ENCODE measurements at places on chromosomes 5 and 9.

DNA sequence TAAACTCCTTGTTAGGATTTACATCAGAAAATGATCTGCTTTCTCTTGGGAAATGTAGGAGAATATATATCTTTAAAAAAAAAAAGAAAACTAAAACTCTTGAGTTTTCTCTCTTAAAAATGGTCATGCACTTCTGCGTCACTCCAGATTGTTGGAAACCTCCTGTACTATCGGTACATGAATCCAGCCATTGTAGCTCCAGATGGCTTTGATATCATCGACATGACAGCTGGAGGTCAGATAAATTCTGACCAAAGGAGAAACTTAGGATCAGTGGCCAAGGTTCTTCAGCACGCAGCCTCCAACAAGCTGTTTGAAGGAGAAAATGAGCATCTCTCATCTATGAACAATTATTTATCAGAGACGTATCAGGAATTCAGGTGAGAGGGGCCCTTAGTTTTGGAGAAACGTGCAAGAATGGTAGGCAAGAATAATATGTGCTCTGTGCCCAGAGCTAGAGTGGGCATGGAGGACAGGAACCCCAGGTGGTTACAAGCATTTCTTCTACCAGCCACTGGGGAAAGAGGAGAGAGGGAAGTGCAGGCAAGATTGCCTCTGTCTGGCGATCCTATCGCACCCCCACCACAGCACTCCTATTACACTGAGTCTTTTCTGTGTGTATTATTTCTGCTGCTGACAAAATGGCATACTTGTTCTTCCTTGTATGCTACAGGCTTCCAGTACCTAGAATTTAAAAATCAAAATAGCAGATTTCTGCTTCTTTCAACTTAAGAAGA lies 41.4 kb upstream of the F2R start:
- DNase-seq = no peak

GRCh38 chr9:124770359-124771020 lies 621 bp downstream of the NR6A1 start:
- DNase-seq = no peak

GRCh38 chr9:98732801-98733200 lies 24.1 kb upstream of the GABBR2 start:
- DNase-seq = no peak

DNA sequence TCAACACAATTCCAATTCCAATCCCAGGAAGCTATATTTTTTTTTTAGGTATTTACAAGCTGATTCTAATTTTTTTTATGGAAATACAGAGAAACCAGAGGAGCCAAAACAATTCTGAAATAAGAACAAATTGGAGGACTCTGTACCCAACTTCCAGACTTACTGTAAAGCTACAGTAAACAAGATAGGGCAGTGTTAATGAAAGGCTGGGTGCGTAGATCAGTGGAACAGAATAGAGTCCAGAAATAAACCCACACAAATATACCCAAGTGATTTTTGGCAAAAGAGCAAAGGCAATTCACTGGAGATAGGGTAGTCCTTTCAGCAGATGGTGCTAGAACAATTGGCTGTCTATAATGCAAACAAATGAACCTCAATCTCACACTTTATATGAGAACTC lies 50.6 kb downstream of the WHRN start:
- no peak for DNase-seq

GRCh38 chr9:137689745-137690529 lies 71.1 kb downstream of the EHMT1 start:
- DNase-seq = no peak

DNA sequence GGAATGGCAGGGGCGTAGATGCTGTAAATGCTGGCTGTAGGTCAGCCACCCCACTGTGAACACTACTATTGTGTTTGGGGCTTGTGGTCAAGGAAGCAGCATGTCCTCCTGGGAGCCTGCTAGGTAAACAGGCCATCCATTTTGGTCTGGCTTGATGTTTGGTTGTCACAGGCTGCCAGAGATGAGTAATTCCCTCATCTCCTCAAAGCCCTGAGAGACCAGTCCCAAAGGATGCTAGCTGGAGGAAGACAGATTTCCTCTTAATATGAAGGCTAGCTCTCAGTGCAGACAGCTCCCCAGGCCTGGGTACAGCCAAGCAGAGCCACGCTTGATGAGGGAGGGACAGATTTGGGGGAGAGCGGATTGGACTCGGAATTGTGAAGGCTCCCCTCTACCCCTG lies 72.5 kb upstream of the MAP1B start:
- DNase-seq = no peak

- DNase-seq = no peak
Observed at GRCh38 chr5:163789870-163790269, 284.5 kb downstream of the MAT2B start.

DNA sequence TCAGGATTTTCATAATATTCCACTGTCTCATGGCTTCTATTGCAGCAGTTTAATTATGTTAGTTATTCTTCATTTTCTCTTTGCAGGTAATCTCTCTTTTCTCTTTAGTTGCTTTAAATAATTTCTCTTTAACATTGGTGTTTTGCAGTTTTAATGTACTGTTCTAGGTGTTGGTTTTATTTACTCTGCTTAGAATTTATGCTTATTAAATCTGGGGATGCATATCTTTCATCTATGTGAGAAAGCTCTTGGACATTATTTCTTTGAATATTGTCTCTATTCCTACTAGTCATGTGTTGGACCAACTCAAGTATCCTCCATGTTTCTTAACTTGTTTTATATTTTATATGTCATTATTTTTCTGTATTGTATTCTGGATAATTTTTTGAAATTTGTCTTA lies 218.7 kb upstream of the TUT7 start:
- DNase-seq = no peak

DNA sequence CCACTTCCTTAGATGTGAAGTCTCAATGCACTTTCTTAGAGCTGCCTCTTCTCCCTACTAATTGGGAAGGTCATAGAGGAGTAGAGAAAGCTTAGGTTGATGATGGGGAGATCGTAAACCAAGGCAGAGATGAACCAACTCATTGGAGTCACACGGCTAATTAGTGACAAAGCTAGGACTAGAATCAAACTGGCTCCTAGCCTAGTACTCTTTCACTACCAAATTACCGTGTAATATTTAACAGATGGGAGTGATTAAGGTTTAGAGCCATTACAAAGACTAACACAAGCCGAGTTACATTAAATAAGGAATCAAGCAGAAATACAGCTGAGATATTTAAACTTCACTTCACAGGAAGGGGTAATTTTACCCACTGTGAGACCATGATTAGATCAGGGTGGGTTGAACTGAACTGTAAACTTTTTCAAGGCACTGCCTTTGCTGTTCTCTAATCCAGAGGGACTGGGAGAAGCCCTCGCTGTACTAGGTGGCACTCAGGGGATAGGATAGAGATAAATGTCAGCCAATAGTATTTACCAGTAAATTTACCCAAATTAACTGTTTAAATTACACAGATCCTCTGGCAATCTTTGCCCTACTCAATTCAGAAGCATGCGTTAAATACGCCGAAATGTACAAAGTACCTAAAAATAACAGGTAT lies 166.4 kb upstream of the PIK3R1 start:
- no peak for DNase-seq

DNA sequence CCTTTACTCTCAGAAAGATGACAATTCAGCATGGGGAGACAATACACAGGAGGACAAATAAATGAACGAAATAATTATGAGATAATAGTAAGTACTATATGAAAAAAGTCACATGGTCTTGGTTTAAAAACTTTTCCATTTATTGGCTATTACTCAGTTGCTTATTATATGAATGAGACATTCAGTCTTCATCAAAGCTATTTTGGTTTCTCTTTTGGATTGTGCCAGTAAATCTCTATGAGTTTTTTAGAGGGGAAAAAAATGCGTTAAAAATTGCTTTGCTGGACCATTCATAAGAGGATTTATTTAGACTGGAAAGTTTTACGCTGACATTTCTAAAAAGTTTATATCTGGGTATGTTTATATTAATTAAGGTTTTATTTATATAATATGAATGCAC lies 137.7 kb downstream of the AOPEP start:
- no peak for DNase-seq

DNA sequence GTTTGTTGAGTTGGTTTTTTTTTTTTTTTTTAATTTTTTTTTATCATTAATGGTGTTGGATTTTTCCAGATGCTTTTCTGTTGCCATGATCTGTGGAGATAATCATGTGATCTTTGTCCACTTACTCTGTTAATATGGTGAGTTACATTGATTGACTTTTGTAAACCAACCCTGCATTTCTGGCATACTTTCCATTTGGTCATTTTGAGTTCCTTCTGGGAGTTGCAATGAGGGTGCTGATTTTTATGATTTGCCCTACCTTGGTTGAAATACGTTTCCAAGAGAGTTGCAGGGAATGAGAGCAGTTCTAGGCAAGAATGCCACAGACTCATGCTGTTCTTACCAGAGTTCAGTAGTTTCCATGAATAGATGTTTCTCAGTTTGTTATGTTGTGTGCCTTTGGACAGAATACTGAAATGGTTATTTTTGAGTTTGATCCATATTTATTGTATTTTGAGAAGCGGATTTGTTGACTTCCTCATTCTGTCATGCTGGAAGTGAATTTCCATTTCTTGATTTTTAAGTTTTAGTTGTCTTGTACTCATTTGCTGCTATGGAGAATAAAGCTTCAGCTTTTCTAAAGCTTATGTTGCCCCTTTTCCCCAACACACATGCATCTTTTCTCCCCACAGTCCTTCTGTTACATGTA lies 69.0 kb downstream of the SCAMP1 start:
- no peak for DNase-seq
